ENCODE measurements at places on chromosomes 6 and 20. TPM values are rescaled to one million over a fixed set of nuclear protein-coding genes. Genes with fewer than 3 reads are reported as not detected.

Gene COL21A1
- 103 TPM for polyA plus RNA-seq

DNA sequence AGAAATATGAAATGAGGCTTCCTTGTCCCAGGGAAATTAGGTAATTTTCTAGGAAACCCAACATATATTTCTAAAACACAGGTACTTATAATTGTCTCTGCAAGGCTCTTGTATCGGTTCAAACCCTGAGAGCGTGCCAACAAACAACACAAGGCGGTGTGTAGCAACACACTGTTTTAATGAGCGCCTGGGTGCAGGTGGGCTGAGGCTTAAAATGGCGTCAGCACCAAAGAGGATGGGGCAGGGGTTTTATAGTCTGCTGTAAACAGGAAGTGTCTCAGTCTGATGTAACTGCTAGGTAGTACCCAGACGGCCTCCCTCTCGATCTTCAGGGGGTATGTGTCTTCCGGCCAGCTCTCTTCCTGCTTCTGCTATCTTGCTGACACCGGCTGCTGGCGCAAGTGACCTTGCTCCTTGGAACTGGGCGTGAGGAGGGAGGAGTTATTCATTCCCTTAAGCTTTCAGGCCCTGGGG, 69.7 kb downstream of the EPB41L2 start:
- no peak for DNase-seq

DNA sequence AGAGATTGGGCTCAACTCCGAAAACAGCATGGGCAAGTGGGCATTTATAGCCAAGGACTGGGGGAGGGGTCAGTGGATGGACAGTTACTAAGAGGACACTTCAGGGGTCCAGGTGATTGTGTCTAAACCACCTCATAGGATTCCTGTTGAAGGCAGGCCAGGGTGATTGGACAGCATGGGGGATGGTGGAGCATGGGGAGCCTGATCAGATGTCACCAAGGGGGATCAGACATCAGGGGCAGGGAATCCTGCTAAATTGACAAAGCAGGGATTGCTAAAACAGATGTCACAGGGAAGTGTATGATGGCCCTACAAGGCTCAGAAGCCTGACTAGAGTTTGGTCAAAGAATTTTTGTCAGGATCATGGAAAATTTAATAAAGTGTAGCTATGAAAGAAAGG, 2.4 kb upstream of the PYGB start:
- DNase-seq = no peak

DNA sequence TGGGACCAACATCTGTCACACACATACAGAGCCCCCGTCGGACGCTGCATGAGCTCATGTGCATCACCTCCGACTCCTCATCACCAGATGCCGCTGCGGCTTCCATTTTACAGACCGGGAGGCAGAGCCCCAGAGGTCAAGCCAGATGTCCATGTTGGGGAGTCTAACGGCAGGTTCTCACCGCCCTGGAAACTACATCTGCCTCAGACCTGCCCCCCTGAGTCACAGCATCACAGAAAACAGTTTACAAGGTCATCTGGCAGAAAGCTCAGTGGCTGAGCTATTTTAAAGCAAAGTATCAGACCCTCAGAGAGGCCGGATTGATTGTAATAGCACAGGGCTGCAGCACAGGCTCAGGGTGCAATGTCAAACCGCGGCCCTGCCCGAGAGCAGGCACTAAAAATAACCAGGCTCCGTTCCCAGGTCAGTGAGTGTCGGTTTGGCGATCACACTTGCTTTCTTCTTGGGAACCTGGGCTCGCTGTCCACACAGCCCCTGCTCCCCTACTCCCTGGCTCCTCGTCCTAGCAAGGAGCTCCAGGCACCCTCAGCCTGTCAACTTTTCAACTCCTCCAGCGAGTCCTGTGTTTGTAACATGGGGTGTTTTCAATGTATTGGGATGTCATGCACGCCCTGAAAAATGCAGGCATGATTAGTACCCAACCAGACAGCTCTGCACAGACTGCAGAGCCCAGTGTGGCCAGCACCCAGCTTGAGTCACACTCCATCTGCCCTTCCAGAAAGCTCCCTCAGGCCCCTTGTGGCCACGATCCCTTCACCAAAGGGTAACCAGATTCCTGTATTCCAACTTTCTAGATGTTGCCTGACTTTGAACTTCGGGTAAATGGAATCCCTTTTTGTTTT, 264.5 kb downstream of the CDH4 start:
- no peak for DNase-seq

DNA sequence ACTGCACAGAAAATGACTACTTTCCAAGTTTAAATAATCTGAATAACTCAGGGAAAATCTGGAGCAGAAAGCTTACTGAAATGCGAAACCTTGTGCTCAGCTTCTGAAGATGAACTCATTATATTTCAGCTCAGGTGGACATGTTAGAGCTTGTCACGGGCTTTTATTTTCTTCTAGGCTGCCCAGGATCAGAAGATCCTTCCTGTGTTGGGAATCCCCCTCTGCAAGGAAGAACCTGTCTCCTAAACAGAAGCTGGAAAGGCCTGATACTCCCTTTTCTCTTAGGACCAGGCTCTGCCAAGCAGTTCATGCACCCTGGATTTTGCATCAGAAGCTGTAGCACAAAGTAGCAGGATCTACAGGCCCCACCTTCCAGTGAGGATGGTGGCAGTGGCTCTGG, 5.1 kb upstream of the SLC2A12 start:
- no peak for DNase-seq

Gene EDN1
- 2.0 TPM for polyA plus RNA-seq

Gene NSFL1C
- 75.3 TPM for polyA plus RNA-seq

DNA sequence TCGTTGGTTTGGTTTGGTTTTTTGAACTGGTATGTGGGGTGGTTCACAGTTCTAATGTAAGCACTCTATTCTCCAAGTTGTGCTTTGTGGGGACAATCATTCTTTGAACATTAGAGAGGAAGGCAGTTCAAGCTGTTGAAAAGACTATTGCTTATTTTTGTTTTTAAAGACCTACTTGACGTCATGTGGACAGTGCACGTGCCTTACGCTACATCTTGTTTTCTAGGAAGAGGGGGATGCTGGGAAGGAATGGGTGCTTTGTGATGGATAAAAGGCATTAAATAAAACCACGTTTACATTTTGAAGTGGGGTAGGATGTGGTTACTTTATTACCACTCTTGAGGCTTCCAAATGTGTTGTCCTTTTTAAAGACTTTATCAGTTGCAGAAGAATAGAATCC, 168.0 kb downstream of the ZMYND8 start:
- no peak for DNase-seq

DNA sequence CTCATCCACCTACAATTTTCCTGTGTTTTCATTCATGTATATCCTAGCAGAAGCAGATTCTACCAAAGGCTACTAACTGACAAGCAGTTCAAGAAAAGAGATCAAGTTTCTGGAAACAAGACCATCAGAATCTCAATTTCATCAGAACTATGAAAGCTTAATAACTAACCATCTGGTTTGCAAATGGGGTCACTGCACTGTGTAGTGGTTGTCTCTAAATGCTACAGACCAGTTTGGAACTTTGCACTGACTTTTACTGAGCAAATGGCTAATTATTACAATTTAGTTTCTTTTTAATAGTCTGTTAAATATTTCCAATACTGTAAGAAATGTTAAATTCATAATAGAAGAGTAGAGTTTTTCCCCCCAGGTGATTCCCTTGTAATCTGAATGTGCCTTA, 64.5 kb downstream of the REPS1 start:
- DNase-seq = no peak

DNA sequence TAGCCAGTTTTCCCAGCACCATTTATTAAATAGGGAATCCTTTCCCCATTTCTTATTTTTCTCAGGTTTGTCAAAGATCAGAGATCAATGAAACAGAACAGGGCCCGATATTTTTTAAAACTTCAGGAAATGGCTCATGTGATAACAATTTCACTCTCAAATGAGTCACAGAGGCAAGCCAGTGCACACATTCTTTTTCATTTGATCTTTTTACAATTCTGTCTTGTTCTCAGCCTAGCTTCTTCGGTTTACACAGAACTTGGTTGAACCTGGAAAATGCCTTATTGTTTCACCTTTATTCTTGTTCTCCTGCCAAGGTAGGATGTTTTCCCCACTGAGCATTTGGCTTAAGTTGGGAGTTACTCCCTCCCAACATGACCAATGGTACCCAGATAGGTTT, 258.9 kb downstream of the COL12A1 start:
- no peak for DNase-seq

DNA sequence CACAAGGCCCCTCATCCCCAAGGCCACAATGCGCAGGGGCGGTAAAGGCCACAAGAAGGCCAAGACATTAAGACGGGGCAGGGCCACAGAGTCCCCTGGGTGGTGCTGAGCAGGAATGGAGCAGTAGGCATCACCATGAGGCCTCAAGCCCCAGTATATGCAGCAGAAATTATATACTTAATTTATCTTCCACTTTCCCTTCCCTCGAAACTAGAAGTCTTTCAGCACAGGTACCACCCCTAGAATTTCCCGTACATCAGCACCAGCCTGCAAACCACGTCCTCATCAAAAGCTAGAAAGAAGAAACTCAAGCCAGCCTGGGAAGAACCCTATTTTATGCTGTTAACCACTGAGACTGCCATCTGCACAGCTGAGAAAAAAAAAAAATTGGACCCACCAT, 89.4 kb downstream of the PLG start:
- DNase-seq = no peak

Gene DEFB132
- not detected for polyA plus RNA-seq

DNA sequence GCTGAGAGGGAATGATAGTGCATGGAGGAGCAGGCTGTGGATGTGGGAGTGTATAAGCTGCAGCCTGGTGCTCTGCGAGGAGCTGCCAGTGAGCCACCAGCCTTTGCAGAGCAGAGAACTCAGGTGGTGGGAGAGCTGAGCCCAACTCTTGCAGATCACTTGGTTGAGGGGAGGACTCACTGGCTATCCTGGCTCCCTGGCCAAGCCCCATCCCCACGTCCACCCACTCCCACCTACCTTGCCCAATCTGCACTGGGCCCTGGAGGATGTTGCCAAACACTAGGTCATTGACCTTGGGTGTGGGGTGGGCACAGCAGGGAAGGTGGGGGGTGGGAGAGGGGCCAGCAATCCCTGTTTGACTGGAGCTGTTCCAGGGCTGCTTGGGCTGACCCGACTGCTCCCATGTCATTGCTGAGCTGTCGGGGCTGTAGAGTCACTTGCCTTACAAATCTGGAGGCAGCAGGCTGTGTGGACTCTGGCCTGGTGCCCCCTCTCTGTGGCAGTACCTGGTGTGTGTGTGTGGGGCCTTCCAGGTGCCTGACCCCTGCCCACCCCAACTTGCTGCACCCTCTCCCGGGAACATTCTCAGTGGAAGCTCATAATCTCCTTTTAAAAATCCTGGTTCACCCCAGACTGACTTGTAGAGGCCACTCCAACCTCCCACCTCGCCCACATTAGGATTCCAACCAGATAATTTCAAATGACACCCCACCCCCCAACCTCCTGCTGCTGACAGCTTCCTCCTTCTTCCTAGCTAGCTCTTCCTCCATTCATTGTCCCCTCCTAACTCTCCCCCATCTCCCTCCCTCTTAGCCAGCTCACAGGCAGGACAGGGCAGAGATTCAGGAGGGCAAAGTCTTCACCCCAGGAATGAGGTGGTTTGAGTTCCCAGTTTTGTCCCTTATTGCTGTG, 162.3 kb downstream of the MRPL14 start:
- no peak for DNase-seq

Gene MYMX
- 20.5 TPM for polyA plus RNA-seq

DNA sequence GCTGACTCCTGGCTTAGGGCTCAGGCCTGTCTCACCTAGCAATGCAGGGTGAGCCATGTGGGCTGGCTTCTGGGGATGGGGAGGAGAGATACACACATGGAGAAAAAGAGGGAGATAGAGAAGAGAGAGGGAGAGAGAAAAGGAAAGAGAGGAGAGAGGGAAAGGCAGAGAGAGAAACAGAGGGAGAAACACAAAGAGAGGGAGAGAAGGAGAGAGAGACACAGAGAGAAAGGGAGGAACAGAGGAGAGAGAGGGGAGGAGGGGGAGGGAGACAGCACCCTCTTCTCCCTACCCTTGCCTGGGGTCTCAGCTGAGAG, 24.8 kb downstream of the NTSR1 start:
- no peak for DNase-seq

- DNase-seq = no peak
Measured at GRCh38 chr20:14633507-14633906, 296.1 kb upstream of the FLRT3 start.

- no peak for DNase-seq
Measured at GRCh38 chr20:35881676-35882075, 72.6 kb downstream of the SCAND1 start.

Data from hindlimb muscle (tissue), 1 donor.